ENCODE measurements at places on chromosomes 7 and 10.

- no peak for DNase-seq
These were observed 28.7 kb downstream of the MGMT start for GRCh38 chr10:129495698-129496097.

DNA sequence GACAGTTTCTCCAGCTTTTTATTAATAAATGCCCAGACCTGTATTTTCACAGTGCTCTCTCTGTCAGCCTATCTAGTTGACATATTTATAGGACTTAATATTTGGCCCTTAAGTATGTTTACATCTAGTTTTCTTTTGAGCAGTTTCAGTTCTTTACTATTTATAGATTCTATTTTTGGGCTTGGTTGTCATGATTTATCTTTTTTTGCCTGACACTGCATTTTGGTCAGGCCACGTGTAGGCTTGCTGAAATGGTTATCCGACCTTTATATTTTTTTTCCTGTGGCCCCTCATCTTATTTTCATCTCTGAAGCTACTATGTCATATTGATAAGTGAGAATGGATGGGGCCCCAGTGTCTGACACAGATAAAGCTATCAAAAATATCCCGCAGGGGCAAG, 515.4 kb upstream of the FZD8 start:
- DNase-seq = no peak

DNA sequence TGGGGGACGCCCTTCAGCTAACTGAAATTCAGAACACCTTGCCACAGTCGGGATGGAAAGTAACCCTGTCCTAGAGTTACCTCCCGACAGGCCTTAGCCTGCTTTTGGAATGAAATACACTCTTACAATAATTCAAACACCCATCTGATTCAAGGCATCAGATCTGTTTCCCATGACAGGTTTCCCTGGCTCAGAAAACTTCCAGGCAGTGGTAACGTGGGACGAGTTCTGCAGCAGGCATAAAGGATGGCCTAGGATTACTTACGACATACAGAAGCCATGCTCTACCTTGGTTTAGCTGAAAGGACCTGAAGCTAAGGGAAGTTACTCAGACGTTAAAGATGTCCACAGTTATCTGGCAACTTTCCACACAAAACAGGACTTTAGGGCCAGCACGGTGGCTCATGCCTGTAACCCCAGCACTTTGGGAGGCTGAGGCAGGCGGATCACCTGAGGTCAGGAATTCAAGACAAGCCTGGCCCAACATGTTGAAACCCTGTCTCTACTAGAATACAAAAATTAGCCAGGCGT, 5.0 kb downstream of the PAXIP1 start:
- no peak for DNase-seq

DNA sequence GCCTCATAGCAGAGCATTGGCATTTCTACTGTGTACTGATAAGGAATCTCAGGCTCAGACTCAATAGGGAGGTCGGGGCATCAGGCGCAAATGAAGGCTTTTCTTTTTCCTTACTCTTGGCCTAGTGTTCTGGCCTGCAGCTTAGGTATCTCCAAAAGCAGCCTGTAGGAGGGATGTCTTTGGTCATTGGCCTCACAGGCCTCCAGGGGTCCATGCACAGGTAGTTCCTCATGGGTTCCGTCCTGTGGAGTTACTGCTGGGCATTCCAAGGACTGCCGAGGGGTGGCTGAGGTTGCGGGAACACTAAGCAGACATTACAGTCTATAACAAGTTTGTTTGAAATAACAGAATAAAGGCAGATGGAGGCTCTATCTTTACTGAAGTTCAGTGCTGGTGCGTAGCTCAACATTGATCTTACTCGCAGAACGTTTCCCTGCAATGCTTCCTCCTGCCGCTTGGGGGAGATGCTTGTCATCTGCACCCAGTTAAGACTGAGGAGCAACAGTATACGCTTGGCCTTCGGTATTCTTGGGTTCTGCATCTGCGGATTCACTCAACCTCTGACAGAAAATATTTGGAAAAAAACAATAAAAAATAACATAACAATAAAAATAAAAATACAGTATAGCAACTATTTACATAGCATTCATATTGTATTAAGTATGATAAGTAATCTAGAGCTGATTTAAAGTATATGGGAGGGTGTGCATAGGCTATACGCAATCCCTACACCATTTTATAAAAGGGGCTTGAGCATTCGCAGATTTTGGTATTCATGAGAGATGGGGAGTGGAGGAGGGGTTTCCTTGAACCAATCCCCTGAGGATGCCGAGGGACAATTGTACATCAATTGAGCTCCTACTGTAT, 58.9 kb downstream of the SH2D4B start:
- peak; percentile 67 for DNase-seq

DNA sequence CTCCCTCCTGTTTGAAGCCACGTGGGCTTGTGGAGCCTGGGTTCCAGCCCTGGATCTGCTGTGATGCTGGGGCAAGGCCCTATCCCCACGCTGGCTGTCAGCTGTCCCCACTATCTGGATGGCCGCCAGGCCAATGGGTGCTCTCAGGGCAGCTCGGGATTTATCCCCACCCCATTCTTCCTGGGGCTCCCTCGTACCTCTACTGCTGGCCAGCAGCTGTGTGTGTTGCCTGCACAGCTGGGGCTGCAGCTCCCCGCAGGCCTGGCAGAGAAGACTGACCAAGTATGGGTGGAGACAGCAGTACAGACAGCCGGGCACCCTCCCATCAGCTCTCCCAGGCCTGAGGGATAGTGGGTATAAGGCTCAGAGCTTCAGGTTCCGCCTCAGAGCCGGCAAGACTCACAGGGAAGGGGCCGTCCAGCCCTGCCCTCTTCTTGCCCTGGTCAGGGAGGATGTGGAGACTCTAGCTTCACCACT, 13.6 kb downstream of the CLIP2 start:
- no peak for DNase-seq

DNA sequence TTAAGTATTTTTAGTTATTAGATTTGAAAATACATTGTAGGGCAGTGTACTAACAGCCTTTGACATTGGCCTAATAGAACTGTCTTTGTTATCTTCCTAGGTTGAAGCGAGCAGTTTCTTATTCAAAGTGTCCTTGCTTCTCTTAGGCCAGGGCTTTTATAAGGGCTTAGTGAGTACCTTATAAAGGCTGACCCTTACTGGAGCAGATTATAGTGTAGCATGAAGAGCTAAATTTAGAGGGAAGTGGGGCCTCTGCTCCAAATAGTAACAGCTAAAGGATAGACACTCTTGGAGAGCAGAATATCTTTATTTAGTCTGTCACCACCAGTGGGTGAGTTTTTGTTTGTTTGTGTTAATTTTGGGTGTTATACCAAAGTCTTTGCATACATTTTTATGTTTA, 15.9 kb downstream of the BZW2 start:
- DNase-seq = no peak

DNA sequence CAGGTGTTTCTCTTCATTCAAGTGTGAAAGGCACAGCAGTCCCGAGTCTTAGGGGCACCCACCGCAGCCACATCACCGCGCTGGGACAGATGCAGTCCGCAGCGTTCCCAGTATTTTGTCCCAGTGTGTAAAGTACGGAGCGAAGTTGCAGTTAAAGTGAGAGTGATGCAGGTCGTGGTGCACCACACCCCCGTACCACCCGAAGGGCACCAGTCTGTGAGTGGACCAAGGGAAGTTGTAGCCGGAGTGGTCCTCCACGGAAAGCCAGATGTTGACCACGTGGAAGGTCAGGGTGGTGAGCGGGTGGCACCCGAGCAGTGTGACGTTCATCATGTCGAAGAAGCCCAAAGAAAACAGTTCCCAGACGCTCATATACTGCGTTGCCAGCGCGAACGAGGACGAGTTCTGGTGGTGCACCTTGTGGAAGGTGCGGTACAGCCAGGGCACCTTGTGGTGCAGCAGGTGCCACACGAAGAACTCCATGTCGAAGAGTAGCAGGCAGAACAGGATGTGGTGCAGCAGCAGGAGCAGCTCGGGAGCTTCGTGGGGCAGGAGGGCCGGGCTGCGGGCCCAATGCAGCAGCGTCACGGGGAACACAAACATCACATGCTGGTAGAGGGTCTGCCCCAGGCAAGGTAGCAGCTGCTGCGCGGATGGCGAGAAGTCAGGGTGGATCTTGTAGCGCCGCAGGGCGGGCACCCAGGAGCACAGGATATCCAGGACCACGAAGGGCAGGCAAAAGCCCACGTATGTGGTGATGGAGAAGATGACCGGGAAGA, 526 bp downstream of the CH25H start:
- no peak for DNase-seq

DNA sequence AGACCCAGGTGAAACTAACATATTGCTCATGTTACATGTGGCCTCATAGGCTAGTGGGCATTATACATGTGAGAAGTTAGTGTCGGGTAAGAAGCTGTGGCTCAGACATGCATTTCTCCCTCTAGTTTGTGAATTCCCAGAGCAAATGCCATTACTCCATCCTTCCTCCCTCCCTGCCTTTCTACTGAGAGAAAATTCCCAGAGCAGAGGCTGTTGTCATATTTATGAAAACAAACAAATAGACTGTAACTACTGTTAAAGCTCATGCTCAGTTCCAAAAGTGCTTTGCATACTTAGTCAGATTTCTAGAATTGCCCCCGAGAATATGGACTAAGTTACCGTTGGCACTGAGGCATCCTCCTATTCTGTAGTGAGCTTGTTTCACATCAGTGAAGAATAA, 29.0 kb downstream of the ZNRF2 start:
- no peak for DNase-seq

GRCh38 chr10:77406764-77407430, 230.7 kb downstream of the KCNMA1 start:
- no peak for DNase-seq

GRCh38 chr7:106768324-106768751, 96.7 kb upstream of the PIK3CG start:
- DNase-seq = no peak
